Activated naive CD4-positive, alpha-beta T cell treated with anti-CD3 and anti-CD28 coated beads, Interleukin-2, amount 10 ng/mL, durations not matched to agents 7 days and 5 days (primary cell): ENCODE measurements at places on chromosomes 6 and 20.

DNA sequence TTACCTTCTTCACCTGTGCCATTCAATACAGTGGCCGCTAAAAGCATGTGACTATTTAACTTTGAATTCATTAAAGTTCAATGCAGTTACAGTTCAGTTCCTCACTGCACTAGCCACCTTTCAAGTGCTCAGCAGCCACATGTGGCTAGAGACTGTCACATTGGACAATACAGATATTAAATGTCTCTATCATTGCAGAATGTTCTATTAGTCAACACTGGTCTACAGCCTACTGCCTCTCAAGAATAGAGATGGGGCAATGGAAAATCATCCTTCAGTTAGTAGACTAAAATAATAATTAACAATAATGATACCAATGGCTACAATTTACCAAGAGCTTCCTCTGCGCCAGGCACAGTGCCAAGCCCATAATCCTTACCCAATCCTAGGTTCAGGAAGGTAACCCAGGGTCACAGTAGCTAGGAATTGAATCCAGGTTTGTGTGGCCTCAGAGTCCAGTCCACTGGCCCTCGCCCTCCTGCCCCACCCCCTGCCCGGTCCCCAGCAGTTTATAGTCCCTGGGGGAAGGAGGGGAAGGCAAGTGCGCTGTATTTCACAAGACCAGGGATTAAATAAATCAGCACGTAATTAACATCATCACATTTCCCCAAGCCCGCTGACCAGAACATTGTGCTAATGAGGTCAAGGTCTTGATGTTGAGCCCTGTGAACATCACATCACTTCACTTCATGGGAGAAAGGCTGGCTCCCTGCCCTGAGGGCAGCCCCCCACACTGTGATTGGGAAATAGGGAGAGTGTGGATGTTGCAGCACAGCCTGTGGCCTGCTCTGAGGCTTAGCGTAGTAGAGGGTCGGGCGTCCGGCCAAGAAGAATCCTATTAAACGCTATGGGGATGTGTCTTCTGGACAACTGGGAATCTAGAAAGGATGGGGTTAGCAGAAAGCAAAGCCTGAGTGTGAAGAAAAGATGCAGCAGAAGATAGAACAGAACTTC lies 147.2 kb downstream of the VEGFA start:
- DNase-seq, result no peak

- no peak for DNase-seq
Measured at GRCh38 chr6:90414352-90414751, 117.7 kb upstream of the BACH2 start.

DNA sequence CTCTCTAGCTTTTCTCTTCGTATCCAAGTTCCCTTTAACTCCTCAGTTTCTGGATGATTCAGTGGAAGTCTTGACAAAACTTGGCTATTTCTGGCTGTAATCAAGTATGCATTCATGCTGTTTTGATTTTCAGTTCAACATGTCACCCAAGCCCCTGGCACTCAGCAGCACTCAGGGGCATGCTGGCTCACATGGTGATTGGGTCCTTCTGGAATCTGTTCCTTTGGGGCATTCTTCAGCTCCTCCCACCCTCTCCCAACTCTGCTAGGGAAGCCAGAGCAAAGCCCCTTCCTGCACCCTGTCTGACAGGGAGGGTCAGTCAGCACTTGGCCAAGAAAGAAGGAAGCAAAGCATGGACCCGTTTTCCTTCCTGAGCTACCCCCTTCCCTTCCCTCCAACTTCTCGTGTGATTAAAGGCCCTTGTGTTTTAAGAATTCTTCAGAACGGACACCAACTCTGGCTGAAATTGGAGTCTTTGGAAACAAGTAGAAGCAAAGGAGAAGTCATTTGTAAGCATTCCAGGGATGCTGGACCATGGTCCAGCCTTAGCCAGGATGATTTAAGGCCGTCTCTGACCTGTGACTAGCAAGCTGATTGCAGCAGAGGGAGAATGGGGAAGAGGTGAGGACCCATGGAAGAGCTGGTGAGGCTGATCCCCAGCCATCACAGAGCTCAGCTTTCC lies 7.1 kb downstream of the PLEKHG1 start:
- DNase-seq, result no peak

GRCh38 chr6:7473805-7474719 lies 67.4 kb upstream of the DSP start:
- no peak for DNase-seq

DNA sequence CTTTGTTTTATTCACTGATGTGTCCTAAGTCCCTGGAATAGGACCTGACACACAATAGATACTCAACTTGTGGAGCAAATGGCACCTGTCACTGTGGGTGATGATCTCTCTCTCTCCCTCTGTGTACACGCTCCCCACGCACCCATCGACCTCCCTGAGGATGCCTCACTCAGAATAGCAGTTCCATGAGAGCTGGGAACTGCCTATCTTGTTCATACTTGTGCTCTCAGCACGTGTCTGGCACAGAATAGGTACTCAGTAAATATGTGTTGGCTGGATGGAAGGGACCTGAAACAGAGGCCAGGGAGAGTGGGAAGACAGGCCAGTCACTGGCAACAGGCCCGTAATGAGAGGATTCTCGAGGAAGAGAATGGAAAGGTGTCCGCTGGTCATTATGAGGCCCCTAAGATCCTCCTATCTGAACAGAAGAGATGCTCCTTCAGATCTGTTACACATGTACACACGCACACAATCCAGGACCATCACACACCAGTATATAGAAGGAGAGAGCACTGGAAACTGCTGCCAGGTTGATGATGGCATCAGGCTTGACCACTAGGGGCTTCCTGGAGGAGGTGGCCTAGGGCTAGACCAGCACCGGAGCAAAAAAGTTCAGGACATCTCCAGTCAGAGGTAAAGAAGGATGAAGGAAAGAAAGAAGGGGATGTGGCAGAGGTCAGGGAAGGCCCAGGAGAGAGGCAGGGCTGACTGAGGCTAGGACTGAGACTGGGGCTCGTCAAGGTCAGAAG lies 30.9 kb downstream of the VEGFA start:
- no peak for DNase-seq

GRCh38 chr6:53273370-53273769 lies 75.4 kb downstream of the ELOVL5 start:
- no peak for DNase-seq

DNA sequence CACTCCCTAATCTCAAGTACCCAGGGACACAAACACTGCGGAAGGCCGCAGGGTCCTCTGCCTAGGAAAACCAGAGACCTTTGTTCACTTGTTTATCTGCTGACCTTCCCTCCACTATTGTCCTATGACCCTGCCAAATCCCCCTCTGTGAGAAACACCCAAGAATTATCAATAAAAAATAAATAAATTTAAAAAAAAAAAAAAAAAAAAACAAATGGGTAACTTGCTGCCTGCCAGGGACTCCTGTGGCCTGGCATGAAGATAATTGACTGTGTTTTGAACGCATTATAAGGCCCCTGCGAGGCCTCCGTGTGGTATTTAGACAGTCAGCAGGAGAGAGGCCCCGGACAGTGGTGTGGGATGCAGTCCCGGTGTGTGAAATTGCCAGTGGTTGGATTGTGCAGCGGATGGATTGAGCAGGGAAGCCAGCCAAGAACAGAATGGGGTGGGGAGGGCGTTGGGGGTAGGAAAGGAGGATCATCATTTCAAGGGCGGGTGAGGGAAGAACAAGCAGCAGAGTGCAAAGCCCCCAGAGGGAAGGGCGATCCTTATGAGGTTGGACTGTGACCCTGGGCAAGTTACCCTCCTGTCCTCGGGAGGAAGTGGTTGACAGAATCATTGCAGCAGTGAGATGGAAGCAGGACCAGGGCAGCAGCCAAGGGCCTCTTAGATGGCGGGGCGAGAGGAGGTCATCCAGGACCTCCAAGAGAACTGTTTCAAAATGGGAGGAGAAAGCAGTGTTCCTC lies 43.3 kb downstream of the PPARD start:
- no peak for DNase-seq

- DNase-seq, result no peak
Measured at GRCh38 chr6:112911959-112912358, 564.8 kb downstream of the RFPL4B start.

- no peak for DNase-seq
Measured at GRCh38 chr6:141992109-141992508, 140.6 kb upstream of the GJE1 start.

DNA sequence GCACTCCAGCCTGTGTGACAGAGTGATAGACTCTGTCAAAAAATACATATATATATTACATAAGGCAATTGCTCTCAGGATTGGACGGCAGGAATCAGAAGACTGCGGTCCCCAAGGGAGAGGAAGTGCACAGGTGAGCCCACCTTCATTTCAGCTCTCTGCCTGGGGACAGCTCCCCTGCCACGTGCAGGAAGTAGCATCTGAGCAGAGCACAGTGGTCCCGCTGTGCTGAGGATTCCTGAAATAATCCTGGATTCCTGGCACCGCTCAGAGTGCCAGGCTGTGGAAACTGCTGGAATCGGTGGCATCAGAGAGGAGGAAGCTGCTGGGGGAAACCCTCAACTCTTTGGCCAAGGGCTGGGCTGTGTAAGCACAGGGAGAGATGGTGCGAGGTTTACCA lies 27.7 kb downstream of the NFATC2 start:
- no peak for DNase-seq

DNA sequence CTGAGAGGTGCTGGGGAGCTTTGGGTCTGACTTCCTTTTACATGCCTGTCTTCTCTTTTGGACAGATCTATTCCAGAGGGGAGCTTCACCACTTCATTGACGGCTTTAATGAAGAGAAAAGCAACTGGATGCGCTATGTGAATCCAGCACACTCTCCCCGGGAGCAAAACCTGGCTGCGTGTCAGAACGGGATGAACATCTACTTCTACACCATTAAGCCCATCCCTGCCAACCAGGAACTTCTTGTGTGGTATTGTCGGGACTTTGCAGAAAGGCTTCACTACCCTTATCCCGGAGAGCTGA lies 13.1 kb downstream of the PRDM1 start:
- no peak for DNase-seq

DNA sequence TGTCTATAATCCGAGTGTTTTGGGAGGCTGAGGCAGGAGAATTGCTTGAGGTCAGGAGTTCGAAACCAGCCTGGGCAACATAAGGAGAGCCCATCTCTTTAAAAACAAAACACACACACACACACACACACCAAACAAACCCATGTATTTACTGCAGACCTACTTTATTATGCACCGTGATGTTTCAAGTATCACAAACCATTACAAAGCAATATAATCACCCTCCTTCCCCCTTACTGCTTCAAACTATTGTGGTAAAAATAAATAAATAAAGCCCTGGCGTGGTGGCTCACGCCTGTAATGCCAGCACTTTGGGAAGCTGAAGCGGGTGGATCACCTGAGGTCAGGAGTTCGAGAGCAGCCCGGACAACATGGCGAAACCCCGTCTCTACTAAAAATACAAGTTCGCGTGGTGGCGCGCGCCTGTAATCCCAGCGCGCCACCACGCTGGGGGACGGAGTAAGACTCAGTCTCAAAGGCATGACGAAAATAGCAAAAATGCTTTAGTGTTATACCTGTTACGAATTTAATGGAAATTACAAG lies 1.5 kb downstream of the TBCC start:
- DNase-seq, result no peak

DNA sequence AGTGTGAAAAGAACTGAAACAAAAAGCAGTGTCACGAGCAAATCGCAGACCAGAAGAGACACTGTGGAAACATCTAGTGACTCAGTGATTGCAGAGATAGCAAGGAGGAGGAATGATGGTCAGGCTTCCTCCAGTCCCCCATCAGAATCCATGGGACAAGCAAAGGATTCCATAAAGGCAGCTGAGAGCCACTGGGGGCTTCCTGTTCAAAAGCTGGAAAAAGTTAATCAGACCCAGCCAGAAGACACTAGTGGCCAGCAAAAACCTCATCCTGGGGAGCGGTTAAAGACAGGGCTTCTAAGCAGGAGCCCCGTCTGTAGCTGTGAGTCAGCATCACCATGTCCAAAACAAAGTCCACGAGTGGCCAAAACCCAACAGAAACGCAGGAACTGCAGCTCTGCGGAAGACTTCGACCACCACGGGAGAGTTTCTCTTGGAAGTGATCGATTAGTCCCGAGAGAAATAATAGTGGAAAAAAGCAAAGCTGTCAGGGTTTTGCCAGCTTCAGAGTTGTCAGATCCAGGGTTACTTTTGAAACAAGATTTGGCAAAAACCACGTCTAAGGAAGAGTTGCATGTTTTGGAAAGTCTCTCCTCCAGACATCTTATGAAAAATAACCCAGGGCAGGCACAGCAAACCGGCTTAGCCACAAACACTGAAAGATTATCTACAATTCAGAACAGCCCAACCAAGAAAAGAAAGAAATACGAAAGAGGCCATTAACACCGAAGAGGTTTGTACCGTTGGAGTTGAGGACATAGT lies 51.0 kb downstream of the JAG1 start:
- DNase-seq, result no peak

DNA sequence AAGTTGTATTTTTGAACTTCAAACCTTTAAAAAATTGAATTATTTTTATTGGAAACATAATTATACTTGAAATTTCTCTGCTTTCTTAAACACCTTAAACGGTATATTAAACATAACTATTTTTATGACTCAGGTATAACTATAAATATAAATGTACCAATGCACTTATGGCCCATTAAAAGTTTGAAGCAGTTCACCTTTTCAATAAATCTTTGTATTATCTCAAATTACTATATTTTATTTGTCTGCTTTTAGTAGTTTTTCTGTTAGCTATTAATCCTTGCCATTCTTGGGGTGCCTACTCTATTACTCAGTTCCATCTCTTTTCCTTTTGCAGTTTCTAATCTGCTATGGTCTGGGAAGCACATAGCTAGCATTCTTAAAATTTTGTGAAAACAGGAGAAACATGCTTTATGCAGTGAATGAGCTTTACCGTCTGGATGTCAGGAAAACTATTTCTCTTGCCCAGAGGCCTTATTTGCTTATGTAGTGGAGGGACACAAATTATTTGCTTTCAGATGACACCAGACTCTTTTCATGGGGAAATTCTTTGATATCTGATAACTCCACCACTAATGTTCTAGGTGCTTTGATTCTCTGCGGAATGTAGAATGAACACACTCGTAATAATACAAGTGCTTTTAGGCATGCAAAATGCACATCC lies 378.9 kb upstream of the CITED2 start:
- no peak for DNase-seq

GRCh38 chr6:168155193-168155592 lies 76.2 kb upstream of the FRMD1 start:
- no peak for DNase-seq

DNA sequence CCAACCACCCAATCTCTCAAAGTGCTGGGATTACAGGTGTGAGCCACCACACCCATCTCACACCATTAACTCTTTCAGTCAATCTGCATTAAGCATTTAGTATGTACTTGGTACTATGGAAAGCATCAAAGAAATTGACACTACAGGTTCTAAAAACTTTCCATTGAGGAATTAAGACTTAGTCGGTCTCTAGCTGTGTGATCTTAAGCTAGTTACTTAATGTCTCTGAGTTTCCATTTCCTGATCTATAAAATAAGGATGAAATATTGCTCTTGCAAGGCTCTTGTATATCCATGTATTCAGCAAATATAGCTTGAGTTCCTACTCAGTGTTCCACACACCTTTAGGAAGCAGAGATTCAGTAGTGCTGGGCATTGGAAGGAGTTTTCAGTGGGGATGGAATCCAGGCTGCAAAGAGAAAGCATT lies 48.9 kb upstream of the NCOA3 start:
- no peak for DNase-seq

DNA sequence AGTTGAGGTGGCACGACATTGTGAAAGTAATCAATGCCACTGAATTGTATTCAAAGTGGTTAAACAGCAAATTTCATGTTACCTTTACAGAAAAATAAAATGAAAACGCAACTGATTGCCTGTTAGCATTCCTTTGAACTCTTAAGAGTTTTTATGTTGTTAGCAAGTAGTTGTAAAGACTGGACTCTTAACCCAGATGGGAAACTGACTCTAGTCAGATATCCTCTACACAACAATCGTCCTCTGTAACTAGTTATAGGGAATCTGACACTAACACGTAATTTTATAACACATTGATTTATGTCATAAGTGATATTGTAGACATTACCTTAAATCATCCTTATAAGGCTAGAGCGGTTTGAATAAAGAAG lies 3.0 kb upstream of the FBXO9 start:
- no peak for DNase-seq
